Left renal pelvis (tissue), 4 donors: ENCODE measurements at places on chromosomes 3 and 15. TPM values are rescaled to one million over a fixed set of nuclear protein-coding genes. Genes with fewer than 3 reads are reported as not detected.

- no peak for DNase-seq
These were observed 204.0 kb downstream of the VPS13C start for GRCh38 chr15:61856295-61856694.

DNA sequence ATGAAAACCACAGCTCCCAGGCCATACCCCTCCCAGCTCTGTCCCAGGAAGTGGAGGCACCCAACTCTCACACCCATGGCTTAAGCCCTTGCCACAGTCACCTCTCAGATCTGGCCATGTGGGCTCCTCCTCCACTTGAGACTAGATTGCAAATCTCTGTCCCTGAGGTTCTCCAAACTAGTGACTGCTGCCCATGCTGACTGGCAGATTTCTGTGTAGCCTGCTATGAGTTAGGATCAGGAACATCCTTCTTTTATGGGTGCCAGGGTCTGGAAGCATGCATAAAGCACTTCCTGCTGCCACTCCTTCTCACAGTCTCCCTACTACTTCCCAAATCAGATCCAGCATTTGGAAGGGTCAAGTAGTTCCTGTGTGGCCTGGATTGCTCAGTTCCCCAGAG, 59.6 kb upstream of the GOLIM4 start:
- DNase-seq = no peak

- DNase-seq = no peak
These were observed 39.7 kb downstream of the ESYT3 start for GRCh38 chr3:138474163-138474562.

DNA sequence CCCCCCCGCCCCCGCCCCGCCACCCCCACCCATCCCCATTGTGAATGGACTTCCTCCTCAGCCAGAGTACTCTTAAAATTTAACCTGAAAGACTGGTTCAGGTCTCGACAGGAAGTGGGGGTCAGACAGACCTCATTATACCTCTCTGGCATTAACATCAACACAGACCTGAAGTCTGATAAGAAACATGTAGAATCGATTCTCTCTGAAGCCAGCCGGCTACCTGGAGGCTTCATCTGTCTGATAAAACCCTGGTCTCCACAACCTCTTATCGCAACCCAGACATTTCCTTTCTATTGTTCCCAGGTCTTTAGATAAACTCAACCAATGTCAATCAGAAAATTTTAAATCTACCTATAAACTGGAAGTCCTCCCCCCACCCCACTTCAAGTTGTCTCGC, 42.6 kb downstream of the SLCO2A1 start:
- DNase-seq = no peak

GRCh38 chr3:37523361-37523760, 338.3 kb upstream of the CTDSPL start:
- no peak for DNase-seq

GRCh38 chr15:69272139-69272538, 26.6 kb upstream of the PAQR5 start:
- no peak for DNase-seq

DNA sequence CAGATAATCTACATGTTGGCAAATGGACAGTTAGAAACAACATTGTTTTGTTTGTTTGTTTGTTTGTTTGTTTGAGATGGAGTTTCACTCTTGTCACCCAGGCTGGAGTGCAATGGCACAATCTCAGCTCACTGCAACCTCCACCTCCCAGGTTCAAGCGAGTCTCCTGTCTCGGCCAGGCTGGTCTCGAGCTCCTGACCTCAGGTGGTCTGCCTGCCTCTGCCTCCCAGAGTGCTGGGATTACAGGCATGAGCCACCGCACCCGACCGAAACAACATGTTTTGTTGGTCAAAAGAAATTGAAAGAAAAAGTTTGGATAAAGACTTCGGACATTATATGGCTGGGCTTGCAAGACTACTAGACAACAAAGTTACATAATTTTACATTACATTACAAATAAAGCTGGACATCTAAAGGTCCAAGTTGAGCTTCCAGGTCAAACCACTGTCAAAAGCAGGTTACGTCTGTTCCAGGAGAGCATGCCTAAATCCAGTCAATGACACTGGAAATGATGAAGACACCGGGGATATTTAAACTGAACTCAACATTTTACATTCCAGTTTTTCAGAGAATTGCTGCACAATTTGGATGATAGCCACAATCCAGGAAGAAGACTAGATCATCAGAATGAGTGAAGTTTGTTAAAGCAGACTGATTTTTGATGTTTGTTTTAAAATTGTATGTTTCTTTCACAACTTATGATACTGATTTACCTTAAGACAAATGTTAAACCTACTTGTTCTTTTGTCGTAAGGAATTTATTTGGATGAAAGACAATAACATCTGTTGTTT, 18.6 kb downstream of the SERP1 start:
- no peak for DNase-seq

DNA sequence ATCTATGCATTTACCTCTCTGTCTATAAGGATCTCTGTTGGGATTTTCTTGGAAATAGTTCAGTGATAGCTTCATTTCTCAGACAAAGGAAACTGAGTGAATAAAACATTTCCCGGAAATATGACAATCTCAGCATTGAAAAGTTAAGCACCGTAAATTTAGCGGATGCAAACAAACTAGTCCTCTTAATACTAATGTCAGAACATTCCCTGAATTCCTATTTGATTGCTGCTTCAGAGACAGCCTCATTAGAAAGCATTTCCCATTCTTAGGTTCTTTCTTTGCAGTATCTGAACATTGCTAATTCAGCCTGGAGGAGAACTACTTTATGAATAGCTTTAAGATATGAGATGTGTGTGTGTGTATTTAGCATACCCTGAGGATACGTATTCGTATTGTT, 101.3 kb downstream of the NR2F2 start:
- DNase-seq = no peak

DNA sequence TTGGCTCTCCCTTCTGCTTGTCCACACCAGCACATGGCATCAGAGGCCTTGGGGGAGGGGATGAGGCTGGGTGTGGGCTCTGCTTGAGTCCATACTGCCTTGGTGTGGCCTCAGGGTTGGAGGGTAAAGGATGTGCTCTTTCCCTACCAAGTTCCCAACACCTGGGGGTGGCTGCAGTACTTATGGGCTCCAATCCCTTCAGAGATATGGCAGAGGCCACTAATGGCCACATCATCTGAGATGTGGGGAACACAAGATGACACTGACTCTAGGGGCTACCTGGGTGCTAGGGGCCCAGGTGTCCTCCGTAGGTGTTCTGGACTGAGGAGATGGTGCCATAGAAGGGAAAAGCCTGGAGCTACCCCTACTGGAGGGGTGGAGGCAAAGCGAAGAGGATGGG, 6.9 kb downstream of the CXCR6 start:
- DNase-seq = no peak

DNA sequence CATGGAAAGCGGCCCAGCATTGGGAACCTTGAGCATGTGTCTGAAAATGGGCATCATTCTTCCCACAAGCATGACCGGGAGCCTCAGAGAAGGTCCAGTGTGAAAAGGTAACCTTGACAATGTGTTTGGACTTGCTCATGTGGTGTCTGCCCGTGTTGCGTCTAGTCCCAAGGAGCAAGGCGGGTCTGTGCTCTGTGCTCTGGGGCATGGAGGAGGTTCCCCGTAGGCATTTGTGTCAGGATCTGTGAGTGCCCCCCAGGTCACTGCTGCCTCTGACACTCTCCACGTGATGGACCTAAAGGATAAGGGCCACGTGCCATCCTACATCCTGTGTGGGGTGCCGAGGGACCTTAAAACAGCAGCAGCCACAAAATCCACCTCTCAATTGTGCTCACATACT, 44.9 kb downstream of the CHDH start:
- DNase-seq = no peak

GRCh38 chr3:39809995-39810595, 686 bp downstream of the MYRIP start:
- DNase-seq = no peak

DNA sequence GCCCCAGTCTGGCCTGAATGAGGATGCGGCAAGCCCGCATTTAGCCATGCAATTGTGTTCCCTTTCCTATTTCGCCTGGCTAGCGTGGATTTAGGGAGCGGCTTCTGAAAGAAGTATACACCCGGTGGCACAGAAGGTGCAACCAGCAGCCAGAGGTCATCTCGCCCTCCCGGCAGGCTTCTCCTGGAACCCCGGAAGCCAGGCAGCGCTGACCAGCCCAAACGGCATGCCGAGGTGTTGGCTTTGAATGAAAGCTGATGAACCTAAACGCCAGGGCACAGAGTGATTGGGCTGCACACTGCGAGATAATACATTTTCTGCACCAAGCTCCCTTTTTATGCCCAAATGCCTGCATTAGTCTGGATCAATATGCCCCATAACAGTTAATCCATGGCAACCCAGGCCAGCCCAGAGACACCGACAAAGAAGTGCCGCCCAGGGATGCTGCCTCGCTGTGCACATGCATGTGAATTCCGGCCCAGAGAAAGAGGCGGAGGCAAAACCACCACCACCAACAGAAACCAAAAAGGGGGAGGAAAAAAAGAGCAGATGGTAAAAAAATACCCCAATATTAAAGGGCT, 1.4 kb downstream of the SRGAP3 start:
- DNase-seq = no peak

DNA sequence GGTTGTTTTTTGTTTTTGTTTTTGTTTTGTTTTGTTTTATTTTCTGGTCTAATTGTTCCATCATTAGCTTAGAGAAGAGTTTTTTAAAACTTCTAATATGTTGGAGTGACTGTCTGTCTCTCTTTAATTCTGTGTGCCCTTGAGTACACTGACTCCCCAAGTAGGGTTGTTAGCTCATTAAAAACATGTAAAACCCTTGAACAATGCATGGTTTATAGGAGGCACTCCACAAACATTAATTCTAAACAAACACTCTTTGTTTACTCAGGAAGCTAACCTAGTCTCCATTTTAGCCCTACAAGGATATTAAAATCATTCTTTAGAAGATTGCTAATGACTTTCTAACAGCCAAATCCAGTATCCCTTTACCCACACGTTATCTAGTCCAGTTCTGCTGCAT, 100.5 kb downstream of the CGGBP1 start:
- DNase-seq = no peak

DNA sequence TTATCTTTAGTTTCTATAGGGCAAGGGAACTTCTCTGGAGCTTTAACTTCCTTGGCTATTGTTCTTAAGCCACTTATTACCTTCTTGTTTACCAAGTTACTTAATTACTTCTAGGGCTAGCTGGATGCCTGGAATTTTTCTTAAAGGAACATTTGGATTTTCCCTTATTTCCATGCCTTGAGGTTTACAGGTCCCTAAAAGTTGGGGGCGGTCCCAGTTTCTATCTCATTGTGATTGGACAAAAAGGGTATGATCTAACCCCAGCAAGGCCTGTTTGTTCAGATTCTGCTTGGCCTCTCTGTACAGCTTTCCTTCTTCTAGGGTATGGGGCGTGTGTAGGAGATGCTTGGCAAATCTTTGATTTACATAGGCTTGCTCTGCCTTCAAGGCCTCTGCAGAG, 17.4 kb downstream of the PDHB start:
- DNase-seq = no peak

DNA sequence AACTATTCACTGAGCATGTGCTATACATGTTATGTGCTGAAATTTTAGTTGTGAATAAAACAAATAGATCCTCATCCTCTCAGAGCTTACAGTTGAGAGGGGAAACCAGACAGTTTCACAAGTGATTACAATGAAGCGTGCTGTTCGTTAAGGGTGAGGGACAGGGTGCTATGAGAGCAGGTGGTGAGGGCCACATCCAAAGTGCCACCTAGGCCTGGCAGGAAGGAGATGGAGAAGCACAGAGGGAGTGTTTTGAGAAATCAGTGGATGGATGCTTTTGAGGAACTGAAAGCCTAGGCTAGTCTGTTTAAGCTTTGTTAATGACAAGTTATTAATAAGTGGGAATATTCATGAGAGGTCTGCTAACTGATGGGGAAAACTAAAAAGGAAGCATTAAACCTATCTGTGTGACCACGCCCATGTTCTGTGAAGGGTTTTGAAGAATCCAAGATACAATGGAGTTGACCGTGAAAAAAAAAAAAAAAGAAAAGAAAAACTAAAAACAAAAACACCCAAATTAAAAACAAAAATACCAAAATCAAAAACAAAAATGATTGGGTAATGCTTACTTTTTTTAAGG, 7.3 kb downstream of the MCTP2 start:
- DNase-seq = no peak

DNA sequence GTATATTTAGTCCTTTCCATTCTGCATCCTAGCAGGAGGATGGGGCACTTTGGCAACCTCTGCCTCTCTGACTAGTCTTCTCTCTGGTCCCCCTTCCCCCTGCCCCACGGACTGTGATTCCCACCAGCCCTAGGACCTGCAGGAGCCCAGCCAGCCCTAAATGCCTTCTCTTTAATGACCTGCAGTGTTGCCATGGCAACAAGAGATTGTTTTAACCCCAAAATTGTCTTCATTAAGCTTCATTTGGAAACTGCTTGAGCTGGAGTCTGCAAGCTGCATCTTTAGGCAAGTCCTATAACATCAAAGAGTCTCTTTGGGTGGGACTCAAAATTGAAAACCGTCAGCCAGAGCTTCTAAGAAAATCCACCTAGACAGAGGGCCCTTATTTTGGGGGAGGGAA, 59.7 kb upstream of the ANKRD34C start:
- no peak for DNase-seq

DNA sequence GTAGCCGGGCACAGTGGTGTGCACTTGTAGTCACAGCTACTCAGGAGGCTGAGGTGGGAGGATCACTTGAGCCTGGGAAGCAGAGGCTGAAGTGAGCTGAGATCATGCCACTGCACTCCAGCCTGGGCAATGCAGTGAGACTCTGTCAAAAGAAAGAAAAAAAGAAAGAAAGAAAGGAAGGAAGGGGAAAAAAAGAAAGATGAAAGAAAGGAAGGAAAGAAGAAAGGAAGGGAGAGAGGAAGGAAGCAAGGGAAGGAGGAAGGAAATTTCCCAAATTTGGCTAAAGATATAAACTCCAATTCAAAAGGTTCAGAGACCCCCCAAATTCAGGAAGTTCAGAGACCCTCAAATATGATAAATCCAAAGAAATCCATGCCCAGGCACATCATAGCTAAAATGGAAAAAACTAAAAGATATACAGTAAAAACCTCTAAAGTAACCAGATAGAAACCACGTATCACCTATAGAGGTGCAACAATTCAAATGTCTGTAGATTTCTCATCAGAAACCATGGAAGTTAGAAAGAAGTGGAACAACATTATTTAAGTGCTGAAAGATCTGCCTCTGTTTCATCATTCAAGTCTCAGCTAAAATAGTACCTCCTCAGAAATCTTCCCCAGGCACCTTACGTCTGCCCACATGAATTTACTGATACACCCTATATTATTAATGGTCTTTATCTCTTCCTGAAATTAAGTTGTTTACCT, 10.7 kb downstream of the DET1 start:
- DNase-seq = no peak

The DLG1 gene
- 86.7 TPM for polyA plus RNA-seq

The CNOT10 gene
- 49.4 TPM for polyA plus RNA-seq

The ALCAM gene
- 149 TPM for polyA plus RNA-seq

The FHIT gene
- 5.4 TPM for polyA plus RNA-seq

The SLC28A1 gene
- 0.75 TPM for polyA plus RNA-seq

The CYFIP1 gene
- 89.9 TPM for polyA plus RNA-seq

The SLITRK3 gene
- 0.75 TPM for polyA plus RNA-seq

The TMEM45A gene
- 44.0 TPM for polyA plus RNA-seq

The MESP2 gene
- 0.37 TPM for polyA plus RNA-seq

The CAND2 gene
- 12.4 TPM for polyA plus RNA-seq

The CFAP161 gene
- polyA plus RNA-seq = 0.37 TPM

The C3orf49 gene
- 0.56 TPM for polyA plus RNA-seq

The IQCF5 gene
- polyA plus RNA-seq = not detected

The ALDH1L1 gene
- 37.0 TPM for polyA plus RNA-seq
